ENCODE measurements at places on chromosomes 13 and 19. TPM values are rescaled to one million over a fixed set of nuclear protein-coding genes. Genes with fewer than 3 reads are reported as not detected.

PSG2 gene
- not detected for total RNA-seq

RASIP1 gene
- 0.41 TPM for total RNA-seq

ZNF709 gene
- total RNA-seq, result 4.0 TPM

PALM3 gene
- total RNA-seq, result 0.54 TPM

C19orf73 gene
- total RNA-seq, result 1.4 TPM

KLK10 gene
- total RNA-seq, result not detected

POU2F2 gene
- total RNA-seq, result 0.10 TPM

ZNF468 gene
- 27.5 TPM for total RNA-seq

SIGLEC11 gene
- total RNA-seq, result not detected

OR7A5 gene
- not detected for total RNA-seq

ZNF606 gene
- 16.1 TPM for total RNA-seq

SELENOV gene
- 0.80 TPM for total RNA-seq

RAB3D gene
- total RNA-seq, result 46.6 TPM

CYP4F2 gene
- 0.21 TPM for total RNA-seq

CGB3 gene
- total RNA-seq, result not detected

IRGC gene
- total RNA-seq, result not detected

ALOX5AP gene
- total RNA-seq, result 2.1 TPM

CRLF1 gene
- total RNA-seq, result 3.5 TPM

GRIK5 gene
- total RNA-seq, result 0.62 TPM

PLPPR3 gene
- 63.7 TPM for total RNA-seq

Measured in Panc1 (cell line).